Activated CD4-positive, alpha-beta T cell treated with anti-CD3 and anti-CD28 coated beads, Interleukin-2, Interleukin-4, amounts not matched to agents 100 ng/mL and 50 ng/mL, durations not matched to agents 16 hours and 8 hours (primary cell): ENCODE measurements at places on chromosomes 6 and 20.

DNA sequence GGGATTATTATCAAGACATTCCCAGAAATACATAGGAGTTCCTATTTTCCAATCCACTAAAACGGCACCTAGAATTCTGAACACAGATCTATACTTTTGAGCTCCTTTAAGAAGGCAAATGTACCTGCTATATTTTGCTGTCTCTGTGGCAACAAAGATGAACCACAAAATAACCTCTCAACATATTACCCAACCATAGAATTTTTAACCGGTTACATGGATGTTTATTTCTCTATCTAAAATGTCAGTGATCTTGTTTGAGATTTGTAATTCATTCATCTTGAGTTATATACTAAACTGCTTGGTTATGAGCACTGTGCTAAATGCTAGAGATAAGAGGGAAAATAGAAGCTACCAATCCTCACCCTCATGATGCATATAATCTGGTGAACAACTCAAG lies 117.5 kb upstream of the HMGCLL1 start:
- no peak for DNase-seq

- DNase-seq, result no peak
These were observed 59.8 kb upstream of the SIRPA start for GRCh38 chr20:1835186-1836035.

DNA sequence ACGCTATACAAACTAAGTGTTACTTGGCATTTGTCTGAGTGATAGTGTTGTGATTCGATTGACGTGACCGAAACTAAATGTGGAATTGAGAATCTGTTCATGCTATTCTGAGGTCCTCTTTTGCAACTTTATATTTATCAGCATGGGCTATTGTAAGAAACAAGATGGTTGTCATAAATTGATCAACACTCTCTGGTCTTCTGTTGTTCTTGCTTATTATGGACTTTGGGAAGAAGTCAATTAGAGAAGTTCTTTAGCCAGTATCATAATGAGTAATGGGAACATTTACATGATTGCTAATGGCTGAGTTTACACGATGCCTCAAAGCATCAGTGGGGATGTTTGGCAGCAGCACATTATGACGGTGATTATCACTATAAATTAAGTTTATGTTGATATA lies 195.0 kb downstream of the CD83 start:
- DNase-seq, result no peak

DNA sequence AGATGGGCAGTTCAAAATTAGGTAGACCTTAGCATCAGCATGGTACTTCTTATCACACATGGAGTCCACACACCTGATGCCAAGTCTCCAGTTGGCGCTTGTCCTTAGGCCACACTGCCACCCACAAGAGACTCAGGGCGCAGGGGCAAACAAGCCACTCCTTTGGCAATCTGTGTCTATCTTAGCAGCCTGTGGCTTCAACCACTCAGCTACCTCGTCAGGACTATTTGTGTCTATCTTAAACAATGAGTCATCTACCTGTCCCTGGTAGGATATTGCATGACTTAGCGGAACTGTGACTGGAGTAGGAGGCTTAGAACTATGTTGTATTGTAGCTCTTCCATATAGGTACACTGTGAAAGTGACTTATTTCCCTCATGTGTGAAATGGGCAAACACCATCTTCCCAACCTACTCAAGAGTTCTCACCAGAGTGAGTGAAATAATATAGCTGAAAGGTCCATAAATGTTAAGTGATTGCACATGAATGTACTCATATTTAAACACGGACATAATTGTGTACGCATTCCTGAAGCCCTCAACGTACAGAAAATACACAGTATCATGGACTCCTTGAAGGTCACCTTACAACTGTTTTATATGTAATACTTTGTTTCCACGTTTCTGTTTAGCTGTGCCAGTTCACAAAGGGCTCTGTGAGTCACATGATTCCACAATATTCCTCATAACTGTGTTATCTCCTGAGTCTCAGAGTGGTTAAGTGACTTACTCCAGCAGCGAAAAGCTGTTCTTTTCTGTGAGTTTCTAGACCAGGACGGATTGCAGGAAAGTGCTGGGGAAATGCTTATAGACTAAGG lies 1.6 kb downstream of the TRIM27 start:
- peak; percentile 48 for DNase-seq

DNA sequence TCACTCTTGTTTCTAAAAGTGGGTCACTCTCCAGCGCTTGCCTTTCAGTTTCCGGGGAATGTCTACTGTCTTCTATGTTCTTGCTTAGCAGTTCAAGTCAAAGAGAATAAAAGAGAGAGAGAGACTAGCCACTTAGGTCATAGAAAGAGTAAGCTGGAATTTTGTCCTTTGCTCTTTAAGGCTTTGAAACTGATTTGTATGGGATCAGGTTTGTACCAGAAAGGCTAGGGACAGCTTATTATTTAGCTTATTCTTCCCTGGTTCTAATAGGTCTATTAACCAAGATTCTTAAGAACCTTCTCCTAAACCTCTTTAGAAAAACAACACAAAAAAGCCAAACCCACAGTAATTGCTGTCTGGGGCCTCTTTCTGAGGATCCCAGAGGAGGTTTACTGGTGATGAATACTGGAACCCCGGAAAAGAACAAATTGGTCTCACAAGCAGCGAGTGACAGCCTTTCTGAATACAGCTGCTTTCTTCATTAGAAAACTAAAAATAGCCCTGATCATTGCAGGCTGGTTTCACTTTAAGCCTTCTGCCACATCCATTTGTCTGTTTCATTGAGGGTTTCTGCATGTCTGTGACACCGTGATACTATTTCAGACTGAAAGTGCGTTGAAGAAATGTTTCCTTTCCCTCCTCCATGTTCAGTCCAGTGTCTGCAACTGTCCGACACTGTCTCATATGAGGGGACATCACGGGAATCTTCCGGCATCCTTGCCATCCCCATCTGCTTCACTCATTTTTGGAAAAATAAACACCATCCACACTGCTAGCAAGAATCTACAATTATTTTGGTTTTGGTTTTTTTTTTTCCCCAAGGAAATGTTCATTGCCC lies 75.1 kb upstream of the ATXN1 start:
- peak; percentile 73 for DNase-seq

- DNase-seq, result peak; percentile 11
These were observed 109.3 kb upstream of the FAM83B start for GRCh38 chr6:54737247-54737646.

GRCh38 chr6:17212546-17213371 lies 68.4 kb upstream of the RBM24 start:
- no peak for DNase-seq

- DNase-seq, result no peak
These were observed 555.0 kb upstream of the EPHA7 start for GRCh38 chr6:93974332-93974731.

DNA sequence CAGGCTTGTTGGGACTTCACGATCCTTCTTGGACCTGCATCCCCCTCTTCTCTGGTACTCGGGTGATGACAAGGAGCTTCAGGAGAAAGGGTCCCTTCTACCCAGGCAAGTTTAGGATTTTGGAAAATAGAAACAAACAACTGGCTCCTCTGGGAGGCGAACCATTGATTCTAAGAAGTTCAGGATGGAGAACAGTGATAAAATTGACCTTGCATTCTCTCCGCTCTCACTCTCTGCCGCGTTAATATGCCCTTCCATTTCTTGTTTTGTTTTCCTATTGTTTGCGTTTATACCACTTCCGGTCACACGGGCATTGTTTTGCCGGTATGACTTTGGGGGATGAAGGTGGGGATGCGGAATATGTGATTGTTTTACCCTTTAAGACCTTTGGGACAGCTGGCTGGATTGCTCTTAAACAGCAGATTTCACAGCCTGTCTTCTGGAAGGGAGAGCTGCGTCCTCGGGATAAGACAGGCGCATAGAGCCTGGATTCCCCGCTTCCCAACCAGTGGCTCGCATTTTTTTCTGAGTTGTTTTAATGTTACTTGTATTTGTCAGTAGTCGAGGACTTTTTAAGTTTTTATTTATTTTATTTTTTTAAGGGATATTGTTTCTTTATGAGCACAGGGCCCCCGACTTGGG lies 144.3 kb upstream of the ZNF184 start:
- DNase-seq, result no peak

DNA sequence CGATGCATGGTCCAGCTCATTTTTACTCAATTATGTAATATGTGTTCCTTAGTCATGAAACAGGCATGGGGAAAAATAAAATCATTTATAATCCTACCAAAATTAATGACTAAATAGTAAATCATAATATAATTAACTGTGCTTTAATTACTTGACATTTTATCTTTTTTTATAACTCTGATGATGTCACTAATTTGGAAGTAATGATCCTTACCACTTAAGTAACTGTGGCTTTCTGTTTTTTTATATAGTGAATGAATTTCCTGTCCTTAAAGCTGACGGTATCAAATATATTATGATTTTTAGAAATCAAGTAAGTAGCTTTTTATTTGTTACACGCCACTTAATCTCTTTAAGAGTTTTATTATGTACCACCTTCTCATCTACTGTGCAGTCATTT lies 32.2 kb downstream of the CSE1L start:
- DNase-seq, result no peak

DNA sequence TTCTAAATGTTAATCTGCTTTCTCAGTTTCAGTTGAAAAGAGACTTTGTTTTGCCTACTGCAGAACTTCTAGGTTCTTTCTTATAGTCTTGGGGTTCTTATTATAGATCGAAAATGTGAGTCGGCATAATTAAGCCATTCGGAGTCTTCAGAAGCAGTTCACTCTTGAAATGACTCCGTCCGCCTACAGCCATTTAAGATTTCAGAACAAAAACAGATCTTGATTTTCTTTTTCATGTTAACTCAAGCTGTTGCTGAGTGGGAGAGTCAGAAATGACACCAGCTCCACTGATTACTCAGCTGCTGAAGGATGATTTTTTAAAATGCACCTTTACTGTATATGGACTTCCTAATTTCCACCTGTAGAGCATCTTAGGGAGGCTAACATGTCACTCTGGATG lies 15.9 kb downstream of the PRDM1 start:
- peak; percentile 91 for DNase-seq

DNA sequence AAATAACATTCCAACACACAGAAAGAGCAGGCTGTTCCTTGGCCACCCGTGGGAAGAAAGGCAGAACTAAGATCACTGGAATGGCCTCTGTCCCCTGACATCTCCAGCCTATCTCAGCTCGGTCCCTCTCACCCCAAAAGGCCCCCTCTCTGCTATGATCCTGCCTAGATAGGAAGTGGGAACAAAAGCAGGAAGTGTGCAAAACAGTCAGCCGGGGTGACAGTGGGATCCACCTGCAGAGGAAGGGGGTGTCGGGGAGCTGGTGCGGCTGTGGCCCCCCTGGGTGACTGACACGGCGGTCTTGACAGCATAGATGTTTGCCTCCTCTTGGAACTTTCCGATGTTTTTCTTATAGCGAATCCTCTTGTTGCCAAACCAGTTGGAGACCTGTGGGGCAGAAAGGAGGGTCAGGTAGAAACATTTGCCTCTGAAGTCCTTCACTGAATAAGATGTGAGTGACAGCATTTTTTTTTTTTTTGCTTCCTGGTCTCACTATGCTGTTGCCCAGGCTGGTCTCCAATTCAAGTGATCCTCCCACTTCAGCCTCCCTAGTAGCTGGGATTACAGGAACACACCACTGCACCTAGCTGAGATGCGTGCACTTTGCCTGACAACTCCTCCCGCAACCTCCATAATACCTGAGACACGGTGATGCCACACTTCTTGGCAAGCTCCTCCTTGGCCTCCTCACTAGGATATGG lies 2.8 kb downstream of the PBX2 start:
- DNase-seq, result no peak

DNA sequence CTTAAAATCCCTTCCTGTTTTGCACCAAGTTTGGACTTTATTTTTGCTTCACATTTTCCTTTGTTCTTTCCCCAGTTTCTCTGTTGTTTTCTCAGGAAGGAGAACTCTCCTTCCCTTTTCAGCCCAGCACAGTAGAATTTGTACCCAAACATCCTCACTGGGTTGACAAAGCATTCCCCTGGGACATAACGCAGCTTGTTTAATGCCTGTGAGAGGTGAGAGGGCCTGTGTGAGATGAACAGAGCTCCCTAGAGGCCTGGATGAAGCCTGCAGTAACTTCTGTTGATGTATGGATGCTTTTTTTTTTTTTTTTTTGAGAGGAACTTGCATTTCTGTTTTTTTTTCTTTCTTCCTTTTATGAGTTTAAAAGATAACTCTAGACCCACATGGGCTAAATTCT lies 104.9 kb upstream of the SLC22A23 start:
- DNase-seq, result no peak

DNA sequence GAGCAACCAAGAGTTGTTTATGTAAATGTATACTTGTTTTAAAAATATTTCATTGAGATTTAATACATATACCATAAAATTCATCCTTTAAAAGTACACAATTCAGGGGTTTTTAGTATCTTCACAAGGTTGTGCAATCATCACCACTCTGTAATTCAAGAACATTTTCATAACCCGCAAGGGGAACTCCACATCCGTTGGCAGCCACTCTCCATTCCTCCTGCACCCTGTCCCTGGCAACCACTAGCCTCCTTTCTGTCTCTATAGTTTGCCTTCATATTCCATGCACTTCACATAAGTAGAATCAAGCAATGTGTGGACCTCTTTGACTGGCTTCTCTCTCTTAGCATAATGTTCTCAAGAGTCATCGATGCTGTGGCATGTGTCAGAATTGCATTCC lies 104.2 kb upstream of the PDE10A start:
- no peak for DNase-seq

DNA sequence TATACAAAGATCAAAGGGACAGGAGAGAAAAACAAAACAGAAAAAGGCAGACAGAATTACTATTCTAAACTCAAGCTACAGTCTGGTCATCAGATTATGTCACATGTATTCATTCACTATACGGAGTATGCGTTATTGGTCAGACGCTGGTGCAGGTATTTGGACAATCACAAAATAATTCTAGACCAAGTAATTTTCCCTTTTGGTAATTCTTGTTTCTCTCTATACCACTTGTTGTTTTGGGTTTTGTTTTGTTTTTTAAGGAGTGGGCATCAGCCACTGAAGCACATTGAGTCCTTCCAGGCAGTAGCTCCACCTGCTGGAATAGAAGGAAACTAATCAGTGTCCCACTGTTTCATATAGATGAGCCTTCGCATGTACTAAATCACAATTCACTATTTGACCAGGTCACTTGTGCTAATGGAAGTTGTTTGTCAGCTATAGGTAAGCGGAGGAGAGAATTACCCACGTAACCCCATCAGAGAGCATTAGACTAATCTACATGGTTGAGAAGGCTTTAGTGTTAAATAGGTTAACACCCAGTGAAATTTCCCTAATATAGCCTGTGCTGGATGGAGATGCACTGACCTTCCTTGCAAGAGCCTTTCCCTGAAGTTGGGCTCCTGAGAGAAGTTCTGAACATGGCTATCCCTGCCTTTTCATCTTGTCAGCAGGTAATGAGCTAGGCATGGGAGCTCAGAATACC lies 77.9 kb downstream of the TNFAIP3 start:
- peak; percentile 54 for DNase-seq

DNA sequence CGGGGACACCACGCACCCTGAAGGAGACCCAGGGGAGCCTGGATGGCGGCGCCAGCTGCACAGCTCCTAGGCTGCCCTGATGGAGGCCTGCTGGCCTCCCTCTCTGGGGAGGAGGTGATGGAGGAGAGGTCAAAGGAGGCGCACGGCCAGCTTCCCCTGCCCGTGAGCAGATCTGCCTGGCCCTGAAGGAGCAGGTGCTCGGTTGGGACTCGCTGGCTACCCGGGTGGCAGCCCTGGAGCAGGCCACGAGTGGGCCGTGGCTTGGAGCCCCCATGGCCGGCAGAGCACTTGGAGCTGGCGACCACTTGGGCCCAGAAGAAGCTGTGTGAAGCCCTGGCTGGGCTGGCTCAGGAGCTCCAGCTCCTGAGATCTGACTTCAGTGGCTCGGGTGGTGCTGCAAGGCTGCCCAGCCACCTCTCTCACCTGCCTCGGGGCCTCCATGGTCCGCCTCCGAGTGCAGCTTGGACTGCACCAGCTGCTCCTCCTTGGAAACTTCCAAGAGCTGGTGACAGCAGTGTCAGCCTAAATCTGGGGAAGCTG lies 7.5 kb upstream of the RAET1E start:
- DNase-seq, result no peak

GRCh38 chr20:39453890-39454289 lies 491.7 kb downstream of the DHX35 start:
- DNase-seq, result no peak
